NCI-H1092 (cell line): ENCODE measurements at places on chromosomes 3 and 15.

- no peak for DNase-seq
These were observed 164.3 kb downstream of the PCCB start for GRCh38 chr3:136414476-136414875.

DNA sequence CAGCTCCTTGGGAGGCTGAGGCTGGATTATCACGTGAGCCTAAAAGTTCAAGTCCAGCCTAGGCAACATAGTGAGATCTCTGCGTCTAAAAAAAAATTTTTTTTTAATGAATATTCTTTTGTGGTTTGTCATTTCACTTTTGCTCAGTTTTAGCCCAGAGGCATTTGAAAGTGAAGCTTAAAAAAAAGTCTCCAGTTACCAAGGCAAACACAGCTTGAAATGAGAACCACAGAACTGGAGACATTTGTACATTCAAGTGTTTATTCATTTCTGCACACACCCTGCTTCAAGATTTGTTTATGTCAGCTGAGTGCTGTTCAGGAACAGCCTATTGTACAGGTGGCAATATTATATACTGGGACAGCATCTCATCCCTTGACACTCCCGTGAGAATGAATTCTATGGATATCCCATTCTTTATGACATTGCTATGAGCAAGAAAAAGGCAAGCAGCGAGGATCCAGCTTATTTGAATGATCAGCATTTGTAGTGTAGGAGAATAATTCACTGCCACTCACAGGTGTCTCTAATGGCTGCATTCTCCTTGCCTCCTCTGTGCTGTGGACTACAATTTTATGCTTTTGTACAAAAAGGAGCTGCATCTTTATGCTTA is 444.8 kb upstream of the GRM7 start:
- DNase-seq, result no peak

GRCh38 chr15:76196269-76197231 is 114.7 kb downstream of the ETFA start:
- DNase-seq, result no peak

DNA sequence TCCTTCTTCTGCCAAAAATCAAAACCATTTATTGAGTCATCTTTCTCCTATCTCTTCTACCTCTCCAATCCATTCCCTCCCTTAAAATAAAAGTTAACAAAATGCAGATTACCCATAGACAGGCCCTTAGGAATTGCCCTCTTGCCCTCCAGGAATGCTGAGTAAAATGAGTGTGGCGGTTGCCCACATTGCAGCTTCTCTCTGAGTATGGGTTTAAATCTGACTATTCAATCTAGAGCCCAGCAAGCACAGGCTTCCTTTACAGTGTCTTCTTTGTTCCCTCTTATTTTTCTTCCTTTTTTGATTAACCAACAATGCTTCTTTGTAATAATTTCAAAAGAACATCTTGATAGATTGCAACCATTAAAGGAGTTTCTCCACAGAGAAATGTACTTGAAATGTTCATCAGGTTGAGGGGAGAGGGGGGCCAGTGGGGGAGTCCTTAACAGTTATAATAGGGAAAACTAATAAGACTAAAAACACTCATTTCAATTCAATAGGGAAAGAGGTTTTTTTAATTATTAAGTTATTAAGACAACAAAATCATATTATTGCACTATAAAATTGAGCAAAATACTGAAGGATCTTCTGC is 135.3 kb upstream of the LMCD1 start:
- DNase-seq, result no peak

DNA sequence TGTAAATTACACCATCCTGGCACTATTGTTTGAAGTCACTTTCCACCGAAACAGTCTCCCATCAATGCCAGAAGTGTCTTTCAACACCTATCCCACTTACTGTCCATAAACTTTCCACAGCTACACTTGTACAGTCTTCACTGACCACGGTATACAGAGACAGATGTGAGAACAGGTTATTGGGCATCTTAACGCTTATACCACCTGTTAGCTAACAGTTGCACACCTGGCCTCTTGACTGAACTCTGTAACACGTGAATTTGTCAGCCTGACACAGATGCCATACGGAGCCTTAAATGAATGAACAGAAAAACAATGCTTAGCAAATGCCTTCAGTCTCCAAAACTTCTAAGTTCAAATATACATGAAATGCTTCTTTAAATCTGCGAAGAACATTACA is 440.5 kb downstream of the SHQ1 start:
- DNase-seq, result no peak

- DNase-seq, result no peak
These were observed 99.6 kb downstream of the SHQ1 start for GRCh38 chr3:72748659-72749058.
